Stimulated activated CD8-positive, alpha-beta memory T cell treated with anti-CD3 and anti-CD28 coated beads, Interleukin-7, amount 100 ng/mL, for 24 hours (primary cell): ENCODE measurements at places on chromosomes 3 and 15.
A peak's percentile ranks its signal among the peaks of the same experiment; 100 is the strongest.

- DNase-seq, result no peak
These were observed 71.0 kb downstream of the ATP2B2 start for GRCh38 chr3:10434144-10434937.

DNA sequence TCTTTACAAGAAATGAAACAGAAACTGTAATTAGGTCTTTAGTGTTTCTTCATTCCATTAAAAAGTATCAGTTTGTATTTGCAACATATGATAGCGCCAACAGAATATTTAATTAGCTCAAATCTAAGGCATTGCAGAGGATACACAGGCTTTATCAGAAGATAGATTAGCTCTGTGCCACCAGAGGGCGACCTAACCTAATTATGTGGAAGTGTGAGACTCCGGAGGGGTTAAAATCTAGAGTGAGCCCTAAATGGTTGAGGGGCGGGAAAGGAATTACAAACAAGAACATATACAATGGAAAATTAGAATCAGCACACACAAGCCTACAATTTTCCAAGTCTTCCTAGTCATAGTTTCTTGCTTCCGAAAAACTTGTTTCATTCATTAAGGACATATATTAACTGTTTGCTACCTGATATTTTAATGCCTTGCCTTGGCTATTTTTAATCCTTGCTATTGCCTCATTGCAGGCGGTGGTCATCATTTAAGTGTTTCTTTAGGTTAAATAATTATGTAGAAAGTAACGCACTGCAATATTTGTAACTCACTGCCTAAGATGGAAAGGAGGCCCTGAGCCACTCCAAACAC lies 18.0 kb upstream of the RYR3 start:
- DNase-seq, result peak; percentile 24

GRCh38 chr3:115092220-115092791 lies 54.8 kb downstream of the ZBTB20 start:
- peak; percentile 22 for DNase-seq

GRCh38 chr3:127815001-127815400 lies 7.3 kb downstream of the MGLL start:
- no peak for DNase-seq

DNA sequence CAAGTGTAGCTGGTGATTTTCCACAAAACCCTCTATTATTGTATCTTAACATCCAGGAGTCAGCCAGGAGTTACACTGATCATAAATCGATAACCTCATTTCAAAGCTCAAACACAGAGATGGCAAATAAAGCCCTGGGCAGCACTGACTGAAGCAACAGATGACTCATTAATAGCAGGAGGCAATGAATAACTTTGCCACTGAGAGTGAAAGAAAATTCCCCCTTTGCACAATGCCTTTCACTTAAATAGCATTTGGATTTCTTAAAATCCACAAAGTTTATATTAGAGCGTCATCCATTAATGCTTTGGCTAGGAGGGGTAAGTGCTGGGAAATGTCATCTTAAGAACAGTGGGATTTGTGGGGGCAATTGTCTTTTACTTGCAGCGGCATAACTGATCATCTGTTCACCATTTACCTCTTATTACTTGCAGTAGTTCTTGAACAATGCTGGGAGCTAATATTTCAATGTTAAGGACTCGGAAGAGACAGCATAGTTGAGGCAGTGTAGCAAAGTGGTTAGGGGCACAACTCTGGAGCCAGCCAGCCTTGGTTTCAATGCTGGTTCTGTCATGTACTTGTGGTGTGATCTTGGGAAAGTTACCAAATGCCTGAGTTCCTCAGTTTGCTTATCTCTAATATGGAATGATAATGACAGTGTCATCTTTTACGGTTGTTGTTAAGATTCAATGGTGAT lies 630.4 kb upstream of the TBL1XR1 start:
- no peak for DNase-seq

GRCh38 chr3:146134348-146135117 lies 26.5 kb downstream of the PLOD2 start:
- no peak for DNase-seq

GRCh38 chr3:187739561-187740332 lies 5.5 kb downstream of the BCL6 start:
- no peak for DNase-seq

DNA sequence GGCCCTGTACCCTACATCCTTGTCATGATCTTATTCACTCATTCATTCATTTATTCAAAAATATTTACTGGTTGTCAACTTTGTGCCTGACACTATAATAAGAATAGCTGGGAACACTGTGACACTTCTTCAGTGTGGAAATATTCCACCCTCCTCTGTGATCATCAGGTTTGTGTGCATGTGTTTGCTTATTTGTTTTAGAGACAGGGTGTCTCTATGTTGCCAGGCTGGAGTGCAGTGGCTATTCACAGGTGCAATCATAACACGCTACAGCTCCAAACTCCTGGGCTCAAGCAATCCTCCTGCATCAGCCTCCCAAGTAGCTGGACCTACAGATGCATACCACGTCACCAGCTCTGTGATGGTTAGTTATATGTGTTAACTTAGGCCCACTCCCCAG lies 50.0 kb upstream of the PLCL2 start:
- DNase-seq, result no peak

- DNase-seq, result no peak
These were observed 38.8 kb downstream of the PTPRG start for GRCh38 chr3:61600195-61600594.

GRCh38 chr3:25000971-25001591 lies 427.0 kb upstream of the RARB start:
- no peak for DNase-seq

- no peak for DNase-seq
These were observed 161.3 kb downstream of the KLF13 start for GRCh38 chr15:31487811-31488436.

DNA sequence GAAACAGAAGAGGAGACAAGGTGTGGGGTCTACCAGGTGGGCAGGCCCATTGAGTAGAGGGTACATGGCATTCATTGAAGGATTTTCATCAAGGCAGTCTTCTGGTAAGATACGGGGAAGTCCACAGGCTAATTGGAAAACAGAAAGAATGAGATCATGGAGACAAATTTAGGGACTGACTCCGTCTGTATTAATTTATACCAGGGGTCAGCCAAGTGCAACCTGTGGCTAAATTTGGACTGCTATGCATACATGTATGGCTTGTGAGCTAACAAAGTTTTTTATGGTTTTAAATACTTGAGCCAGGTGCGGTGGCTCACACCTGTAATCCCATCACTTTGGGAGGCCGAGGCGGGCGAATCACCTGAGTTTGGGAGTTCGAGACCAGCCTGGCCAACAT lies 21.1 kb upstream of the SNRPN start:
- DNase-seq, result no peak

DNA sequence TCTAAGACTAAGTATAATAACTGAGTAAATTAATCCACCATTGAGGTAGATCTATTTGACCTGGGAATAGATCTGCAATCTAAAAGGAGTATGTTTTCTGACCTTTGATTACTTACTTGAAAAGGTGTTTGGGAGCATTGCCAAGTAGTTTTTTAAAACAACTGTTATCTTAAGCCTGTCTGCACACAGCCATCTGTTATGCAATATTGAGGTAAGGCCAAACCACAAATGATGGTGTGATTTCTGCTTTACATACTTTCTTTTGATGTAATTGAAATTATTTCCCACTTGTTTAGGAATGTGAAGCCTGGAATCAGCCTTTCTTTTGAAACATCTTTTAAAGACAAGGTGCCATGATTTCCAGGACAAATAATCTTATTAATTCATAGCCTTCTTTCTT lies 274.0 kb downstream of the BBX start:
- no peak for DNase-seq

GRCh38 chr15:90062973-90063769 lies 39.1 kb downstream of the IDH2 start:
- no peak for DNase-seq

DNA sequence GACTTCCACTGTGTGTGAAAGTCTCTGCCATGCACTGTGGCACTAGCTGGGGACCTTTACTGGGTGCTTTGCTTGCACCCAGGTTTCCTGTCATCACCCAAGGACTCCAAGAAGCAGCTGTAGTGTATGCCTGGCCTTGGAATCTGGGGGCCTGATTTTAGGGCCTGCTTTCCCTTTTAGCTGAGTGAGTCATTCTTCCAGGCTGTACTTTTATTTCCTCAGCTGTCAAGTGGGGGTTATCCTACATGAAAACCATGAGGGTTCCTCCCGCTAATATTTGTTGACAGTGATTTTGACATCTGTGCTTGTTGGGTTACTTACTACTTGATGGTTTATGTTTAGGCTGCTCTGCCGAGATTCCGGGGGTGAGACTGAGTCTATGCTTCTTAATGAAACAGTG lies 18.5 kb downstream of the GORASP1 start:
- DNase-seq, result no peak

DNA sequence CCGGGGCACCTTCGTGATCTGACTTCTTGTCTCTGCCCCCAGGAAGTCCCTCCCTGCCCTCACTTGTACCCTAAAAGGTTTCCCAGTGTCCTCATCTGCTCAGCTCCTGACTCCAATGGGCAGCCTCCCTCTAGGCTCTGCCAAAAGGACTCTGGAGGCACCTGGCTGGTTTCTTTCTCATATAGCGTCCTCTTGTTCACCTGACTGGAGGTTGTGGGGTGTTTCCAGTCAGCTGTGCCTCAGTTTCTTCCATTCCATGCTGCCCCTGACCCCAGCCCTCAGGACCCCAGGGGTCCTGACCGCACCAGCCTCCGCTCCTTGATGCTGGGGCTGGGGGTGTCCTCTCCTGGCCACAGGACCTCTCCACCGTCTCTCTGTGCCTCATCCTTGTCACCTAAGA lies 2.5 kb downstream of the PRR23E start:
- no peak for DNase-seq

DNA sequence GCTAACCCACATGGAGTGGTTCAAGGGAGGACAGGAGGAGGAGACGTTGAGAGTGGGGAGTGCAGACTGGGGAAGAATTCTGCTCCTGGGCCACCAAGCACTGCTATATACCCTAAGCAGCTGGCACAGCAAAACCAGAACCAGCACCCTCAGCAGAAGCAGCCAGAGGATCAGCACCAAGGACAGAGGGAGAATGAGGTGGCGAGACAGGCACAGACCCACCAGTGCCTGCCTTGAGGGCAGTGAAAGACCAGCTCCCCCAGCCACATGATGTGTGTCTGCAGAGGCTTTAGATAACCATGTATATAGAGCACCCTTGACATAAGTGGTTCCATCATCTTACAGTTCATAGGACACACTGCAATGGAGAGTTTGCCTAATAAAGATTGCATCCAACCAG lies 319.0 kb downstream of the GABRB3 start:
- no peak for DNase-seq

DNA sequence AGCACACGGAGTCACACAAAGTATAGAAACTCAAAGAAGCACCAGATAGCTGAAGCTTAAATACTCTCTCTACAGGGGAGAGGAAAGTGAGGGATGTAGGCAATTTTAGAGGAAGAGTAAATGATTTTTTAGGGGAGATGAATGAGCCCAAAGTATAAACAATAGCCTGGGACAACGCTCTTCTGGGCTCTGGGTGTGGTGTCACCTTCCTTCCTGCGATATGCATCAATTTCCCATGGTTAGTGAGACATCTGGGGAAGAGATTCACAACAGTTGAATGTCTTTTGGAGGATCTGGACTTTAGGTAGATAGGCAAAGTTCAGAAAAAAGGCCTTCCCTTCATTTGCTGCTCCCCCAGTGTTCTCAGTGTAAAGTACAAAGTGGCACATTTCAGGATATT lies 125.2 kb downstream of the EFHB start:
- no peak for DNase-seq

DNA sequence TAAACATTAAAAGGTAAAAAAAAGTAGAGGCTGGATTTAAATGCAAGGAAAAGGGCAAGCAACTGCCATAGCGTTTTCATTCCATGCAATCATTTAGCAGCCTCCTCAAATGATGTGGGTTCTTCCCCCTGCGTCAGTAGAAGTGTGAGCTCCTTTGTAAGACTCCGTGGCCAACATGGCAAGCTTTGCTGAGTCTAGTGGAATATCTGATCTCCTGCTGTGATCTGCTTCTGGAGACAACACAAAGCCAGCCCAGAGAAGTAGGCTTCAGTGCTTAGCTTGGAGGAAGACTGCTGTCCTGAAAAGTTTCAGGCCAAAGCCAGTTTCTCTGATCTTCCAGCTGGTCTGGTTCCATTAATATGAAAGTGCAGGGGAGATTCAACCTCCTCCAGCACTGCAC lies 70.4 kb downstream of the ARPP21 start:
- DNase-seq, result no peak

DNA sequence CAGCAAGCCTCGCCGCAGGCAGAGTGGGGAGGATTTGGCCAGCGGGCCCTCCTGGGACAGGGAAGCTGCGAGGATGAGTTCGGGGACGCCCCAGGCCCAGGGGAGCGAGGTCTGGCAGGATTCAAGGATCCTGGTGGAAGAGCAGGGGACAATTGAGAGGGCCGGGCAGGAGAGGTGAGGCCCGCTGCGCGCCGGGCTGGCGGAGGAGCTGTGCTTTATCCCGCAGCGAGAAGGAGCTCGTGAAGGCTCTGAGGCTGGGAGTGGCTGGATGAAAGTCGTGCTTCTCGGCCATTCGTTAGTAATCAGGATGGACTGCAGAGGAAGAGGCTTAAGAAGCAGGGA lies 3.6 kb downstream of the SLC51A start:
- no peak for DNase-seq

GRCh38 chr3:45635475-45636256 lies 41.1 kb downstream of the LIMD1 start:
- DNase-seq, result no peak

GRCh38 chr3:51269466-51269865 lies 115.6 kb upstream of the MANF start:
- DNase-seq, result no peak

DNA sequence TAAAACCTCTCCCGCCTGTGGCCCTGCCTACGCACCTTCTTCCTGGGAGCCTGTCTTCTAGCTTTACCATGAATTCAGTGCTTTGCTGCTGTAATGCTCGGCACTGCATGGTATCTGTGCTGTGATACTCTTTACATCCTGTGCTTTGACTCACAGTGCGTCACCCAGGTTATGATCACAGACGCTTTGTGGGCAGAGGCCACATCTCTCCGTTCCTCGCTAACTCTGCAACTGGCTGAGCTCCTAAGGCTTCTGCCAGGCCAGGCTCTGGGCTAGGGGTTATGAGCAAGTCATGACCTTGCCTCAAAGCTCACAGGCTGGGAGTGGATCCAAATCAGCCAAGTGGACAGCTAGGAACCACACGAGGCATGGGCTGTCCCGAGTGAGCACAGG lies 23.2 kb downstream of the SPTBN5 start:
- no peak for DNase-seq

DNA sequence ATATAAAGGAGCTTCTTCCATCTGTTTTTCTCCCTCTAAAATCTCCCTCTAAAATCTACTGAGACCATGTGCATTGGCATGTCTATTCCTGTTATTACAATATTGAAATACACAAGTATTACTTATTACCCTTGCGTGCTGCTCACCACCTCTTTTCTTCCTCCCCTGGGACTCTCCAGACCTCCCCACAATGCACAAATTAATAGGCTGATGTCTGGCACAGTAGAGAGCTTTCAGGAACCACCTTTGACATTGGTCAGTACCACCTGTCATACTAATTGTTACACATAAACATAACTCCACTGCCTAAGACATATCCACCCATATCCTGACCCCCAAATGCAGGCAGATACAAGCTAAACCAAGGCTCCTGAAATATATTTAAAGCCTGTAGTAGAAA lies 722.6 kb downstream of the FHIT start:
- DNase-seq, result no peak

GRCh38 chr3:82505079-82505756 lies 743.8 kb upstream of the GBE1 start:
- no peak for DNase-seq

- no peak for DNase-seq
These were observed 153.7 kb downstream of the TIGIT start for GRCh38 chr3:114447545-114447944.

GRCh38 chr3:119894195-119894594 lies 112.3 kb downstream of the NR1I2 start:
- DNase-seq, result no peak
